ENCODE measurements at places on chromosomes 1 and 21.

- DNase-seq: no peak
Observed at GRCh38 chr1:226349801-226350518, 41.0 kb upstream of the LIN9 start.

- DNase-seq: peak; percentile 20
Observed at GRCh38 chr1:19557609-19558051, 72.3 kb upstream of the CAPZB start.

GRCh38 chr1:2375246-2375922 is 16.0 kb downstream of the MORN1 start:
- DNase-seq: no peak

GRCh38 chr1:154972213-154972516 is 1.6 kb upstream of the SHC1 start:
- DNase-seq: no peak

- DNase-seq: no peak
Observed at GRCh38 chr1:1435106-1435903, at the start of gene VWA1. Gene VWA1 (plus strand): TSS chr1:1435690. CDS start chr1:1435749, 59 bp downstream.

- peak; percentile 20 for DNase-seq
Observed at GRCh38 chr1:236103646-236104218, 38.6 kb upstream of the GPR137B start.

- DNase-seq: no peak
Observed at GRCh38 chr1:32111040-32111623, 3.3 kb downstream of the KPNA6 start.

DNA sequence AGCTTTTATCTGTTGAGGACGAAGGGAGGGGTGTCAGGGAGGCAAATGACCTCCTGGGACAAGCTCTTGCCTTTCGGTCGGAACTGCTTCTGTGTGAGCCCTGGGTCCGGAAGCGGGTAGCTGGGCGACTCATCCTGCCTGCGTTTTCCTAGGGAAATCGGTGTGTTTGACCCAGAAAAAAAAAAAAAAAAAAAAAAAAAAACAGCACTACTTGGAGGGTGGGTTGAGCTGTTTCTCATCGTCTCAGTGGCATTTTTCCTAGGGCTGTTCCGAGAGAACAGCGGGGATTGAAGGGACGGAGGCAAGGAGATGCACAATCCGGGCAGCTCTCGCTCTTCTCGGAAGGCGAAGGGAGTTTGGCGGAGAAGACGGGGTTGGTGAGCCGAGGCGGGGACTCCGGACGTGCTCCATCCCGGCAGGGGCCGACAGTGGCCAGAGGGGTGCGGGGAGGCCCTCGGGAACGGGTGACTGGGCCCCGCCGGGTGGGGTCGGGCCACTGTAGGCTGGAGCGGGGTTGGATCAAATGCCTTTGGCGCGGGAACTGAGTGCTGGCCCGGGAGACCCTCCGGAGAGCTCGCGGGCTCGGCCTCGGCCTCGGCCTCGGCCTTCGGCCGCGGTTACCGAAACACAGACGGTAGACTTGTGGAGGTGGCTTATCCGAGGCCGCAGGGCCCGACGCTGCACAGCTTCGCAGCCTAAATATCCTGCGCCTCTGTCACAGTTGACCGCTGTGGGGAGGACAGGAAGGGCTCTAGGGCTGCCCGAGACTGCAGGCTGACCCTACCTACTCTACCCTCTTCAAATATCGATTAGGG is 2.4 kb upstream of the BARHL2 start:
- no peak for DNase-seq

- DNase-seq: no peak
Observed at GRCh38 chr1:86259390-86259789, 102.8 kb upstream of the COL24A1 start.

- DNase-seq: no peak
Observed at GRCh38 chr1:37575692-37576091, 19.0 kb downstream of the DNALI1 start.

- DNase-seq: no peak
Observed at GRCh38 chr21:25565272-25566211, 41.7 kb downstream of the MRPL39 start.

- DNase-seq: no peak
Observed at GRCh38 chr1:175635092-175635491, 108.3 kb downstream of the TNR start.

GRCh38 chr1:193185901-193186731 is at the start of gene B3GALT2:
Gene B3GALT2 (minus strand): TSS chr1:193186613. CDS start chr1:193181562, 5,051 bp downstream.
- DNase-seq: no peak

GRCh38 chr1:205424901-205425600 is 3.2 kb upstream of the LEMD1 start:
- no peak for DNase-seq

- no peak for DNase-seq
Observed at GRCh38 chr1:41662061-41662764, 177.7 kb upstream of the EDN2 start.

- no peak for DNase-seq
Observed at GRCh38 chr1:83097715-83098114, 901.2 kb downstream of the TTLL7 start.

DNA sequence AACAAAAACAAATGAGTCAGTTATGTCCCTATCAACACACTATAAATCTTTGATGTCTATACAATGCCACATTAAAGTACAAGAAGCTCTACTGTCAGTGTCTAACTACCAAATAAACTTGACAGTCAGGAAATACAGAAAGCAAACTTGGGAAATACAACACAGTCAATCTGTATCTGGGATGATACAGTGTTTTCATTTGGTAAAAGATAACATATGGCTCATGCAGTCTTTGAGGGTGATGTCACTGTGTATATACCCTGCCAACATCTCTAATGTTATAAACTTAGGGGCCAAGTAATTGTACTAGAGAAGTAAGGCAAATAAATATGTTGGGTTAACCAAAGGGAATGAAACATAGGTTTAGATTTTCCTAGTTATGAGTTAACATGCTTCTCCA is 552.5 kb upstream of the ADAMTS5 start:
- DNase-seq: peak; percentile 39

DNA sequence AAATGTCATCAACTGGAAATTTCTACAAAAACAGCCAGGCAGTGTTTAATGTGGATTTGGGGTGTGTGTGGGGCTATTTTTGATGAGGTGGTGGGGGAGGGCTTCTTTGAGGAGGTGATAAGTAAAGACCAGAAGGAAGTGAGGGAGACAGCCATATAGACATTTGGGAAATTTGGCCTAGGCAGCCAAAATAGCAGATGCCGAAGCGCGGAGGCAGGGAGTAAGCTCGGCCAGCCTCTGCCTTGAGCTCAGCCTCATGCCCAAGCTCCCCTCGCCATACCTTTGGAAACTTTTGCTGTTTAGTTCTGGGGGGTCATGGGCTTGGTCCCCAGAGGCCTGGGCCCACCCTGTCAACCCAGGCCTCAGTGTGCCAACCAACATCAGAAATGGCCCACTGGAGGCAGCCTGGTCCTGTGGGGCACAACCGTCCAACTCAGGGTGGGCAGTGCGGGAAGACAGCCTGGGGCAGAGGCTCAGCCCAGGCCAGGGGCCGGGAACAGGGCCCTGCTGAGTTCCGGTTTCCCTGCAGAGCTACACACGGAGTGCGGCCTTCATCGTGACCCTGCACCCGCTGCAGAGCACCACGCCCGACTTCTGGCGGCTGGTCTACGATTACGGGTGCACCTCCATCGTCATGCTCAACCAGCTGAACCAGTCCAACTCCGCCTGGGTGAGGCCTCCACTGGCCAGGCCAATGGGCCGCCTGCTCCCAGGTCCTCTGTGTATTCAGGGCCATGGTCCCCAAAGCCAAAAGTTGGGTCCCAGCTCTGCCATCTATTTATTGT is 84.0 kb downstream of the PTPRU start:
- no peak for DNase-seq

DNA sequence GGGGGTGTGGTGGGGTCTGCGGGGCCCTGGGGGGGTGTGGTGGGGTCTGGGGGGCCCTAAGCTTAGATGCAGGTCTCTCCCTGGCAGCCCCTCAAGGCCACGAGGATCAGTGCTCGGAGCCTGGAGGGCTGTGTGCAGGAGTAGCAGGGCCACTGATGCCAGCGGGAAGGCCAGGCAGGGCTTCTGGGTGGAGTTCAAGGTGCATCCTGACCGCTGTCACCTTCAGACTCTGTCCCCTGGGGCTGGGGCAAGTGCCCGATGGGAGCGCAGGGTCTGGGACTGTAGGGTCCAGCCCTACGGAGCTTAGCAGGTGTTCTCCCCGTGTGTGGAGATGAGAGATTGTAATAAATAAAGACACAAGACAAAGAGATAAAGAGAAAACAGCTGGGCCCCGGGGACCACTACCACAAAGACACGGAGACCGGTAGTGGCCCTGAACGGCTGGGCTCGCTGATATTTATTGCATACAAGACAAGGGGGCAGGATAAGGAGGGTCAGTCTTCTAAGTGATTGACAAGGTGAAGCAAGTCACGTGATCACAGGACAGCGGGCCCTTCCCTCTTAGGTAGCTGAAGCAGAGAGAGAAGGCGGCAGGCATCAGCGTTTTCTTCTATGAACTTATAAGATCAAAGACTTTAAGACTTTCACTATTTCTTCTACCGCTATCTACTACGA is 8.7 kb downstream of the RNF223 start:
- DNase-seq: no peak

GRCh38 chr1:43396059-43396458 is 6.4 kb downstream of the SZT2 start:
- no peak for DNase-seq

DNA sequence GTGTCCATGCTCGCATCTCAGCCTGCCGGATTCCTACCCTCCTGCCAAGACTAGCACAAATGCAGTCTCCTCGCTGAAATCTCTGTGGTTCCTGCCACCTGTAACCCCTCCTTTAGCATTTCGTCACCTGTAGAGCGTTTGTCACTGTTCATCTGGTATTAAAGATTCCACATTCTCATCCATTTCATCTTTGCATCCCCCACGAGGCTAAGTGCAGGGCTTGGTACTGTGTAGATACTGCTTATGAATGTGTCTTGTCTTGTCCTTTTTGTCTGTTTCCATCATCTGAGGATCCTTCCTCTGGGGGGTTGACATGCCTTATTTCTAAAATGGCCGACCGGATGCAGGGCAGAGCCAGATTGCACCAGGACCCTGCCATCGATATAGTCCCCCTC is 53.7 kb upstream of the DNAJC6 start:
- no peak for DNase-seq

GRCh38 chr1:67723620-67724019 is 38.6 kb downstream of the GADD45A start:
- DNase-seq: peak; percentile 85

GRCh38 chr1:178633056-178633455 is 92.0 kb upstream of the RALGPS2 start:
- peak; percentile 89 for DNase-seq

DNA sequence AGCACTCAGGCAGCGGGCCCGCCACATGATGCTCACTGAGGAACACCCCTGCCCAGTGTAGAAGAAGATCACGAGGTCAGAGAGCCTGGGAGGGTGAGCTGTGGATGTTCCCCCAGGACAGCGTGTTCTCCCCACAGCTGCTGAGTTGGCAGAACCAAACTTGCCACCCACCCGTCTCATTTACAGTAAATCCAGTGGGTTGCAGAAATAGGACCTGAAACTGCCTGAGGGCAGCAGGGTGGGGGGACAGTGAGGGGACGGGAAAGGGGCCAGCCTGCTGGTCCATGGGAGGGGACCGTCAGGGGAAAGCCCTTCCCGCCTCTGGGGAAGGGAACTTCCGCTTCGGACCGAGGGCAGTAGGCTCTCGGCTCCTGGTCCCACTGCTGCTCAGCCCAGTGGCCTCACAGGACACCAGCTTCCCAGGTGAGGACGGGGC is at the start of gene C1QB:
Gene C1QB, plus strand, starts transcription at position 356 of the 436 bp plus-strand sequence. CDS start 6,227 bp downstream, outside the sequence.
- no peak for DNase-seq

DNA sequence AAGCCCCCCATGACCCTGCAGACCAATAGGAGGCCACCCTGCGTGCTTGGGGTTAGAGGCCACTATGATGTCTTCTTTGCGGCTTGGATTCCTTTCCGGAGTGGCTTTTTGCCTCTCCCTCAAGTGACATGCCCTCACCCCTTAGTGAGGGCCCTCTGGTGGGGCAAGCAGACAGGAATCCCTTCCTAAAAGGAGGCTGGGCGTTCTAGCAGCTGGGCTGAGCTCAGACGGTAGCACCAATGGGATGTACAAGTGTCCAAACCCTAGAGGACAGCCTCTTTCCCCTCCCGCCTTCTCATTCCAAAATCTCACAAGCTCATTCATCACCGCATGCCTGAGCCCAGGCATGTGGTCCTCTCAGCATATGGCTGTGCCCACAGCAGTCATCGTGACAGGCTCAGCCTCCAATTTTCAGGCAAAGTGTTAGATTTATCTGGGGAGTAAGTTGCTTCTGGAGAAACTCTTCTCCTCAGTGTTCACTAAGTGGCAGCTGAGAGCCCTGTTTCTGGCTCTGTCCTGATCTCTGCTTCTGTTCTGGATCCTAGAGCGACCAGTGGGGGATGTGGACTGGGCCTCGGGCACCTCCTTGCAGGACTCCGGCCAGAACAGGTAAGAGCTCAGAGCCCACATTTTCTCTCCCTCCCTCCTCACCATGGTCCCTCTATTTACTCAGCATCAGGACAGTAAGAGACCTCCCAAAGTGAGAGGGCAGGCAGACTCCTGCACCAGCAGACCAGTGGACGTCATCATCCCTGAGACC is 4.8 kb downstream of the KIAA1614 start:
- no peak for DNase-seq

DNA sequence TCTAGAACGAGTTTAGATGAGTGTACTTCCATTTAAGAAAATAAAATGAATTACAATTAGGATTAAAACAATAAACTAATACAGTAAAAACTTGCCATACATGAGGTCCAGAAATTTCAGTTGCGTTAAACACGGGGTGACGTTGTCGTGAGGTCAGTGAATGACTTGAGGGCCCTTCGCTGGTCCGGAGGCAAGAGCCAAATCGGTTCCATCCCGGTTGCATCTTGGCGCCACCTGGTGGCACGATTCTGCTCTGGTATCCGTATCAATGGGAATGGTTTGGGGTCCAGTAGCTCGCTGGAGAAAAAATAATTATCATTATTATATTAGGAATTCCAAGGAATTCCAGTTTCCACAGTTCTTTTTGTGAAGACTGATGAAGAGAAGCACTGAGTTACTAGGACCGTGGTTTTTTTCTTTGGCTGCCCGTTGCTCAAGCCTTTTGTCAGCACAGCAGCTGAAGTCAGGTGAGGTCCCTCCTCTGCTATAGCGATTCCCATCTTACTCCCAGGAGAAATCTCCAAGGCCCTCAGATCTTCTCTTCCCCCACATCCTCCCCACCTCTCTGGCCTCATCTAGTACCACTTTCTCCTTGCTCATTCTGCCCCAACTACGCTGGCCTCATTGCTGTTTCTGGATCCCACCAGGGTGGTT is 161.4 kb downstream of the SLC35F3 start:
- peak; percentile 36 for DNase-seq

- no peak for DNase-seq
Observed at GRCh38 chr1:110450929-110451328, at the start of gene PROK1. Gene PROK1 (plus strand): TSS chr1:110451149. CDS start chr1:110451217, 68 bp downstream.

GRCh38 chr1:230700132-230700531 is 13.8 kb downstream of the AGT start:
- no peak for DNase-seq

DNA sequence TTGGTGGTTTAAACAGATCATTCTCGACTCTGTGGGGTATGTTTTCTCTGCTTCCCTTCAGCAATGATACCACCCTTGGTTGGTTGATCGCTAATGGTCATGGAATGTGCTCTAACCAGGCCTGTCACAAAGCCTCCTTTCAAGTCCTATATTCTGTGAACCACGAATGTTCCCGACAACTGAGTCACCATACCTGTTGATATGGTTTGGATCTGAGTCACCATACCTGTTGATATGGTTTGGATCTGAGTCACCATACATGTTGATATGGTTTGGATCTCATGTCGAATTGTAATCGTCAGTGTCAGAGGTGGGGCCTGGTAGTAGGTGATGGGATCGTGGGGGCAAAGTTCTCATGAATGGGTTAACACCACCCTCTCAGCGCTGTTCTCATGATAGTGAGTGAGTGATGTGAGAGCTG is 10.2 kb upstream of the CAMK2N1 start:
- peak; percentile 89 for DNase-seq
